Urothelium cell line (cell line): ENCODE measurements at places on chromosomes 4 and X.

GRCh38 chr4:83125738-83126141, 11.2 kb upstream of the PLAC8 start:
- DNase-seq, result no peak

DNA sequence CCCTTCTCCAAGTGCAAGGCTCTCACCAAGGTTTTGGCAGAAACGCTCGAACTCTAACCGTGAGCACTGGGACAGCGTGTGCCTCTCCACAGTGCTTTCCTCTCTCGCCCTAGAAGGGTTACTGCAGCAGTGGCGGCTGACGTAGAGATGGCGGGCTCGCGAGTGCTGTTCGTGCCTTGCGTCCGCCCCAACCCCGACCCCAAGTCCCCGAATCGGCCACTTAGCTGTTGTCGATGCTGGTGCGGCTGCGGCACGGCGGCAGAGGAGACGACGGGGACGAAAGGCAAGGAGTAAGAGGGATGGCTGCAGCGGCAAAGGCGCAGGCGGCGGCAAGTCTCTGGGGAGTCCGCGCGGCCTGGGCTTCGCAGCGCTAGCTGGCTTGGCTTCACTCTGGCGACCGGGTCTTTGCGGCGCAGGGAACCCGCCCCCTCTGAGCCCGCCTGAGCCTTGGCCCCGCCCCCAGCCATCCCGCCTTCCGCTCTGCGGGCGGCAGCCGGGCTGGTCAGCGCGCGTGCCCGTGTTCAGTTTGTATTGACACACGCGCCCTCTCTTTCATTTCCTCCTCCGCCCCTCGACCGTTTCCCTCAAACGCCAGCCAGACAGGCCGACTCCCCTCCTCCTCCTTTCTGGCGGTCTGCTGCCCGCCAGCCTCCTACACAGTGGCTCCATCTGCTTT, at the start of gene SPIN4:
TSS of gene SPIN4 (minus strand) at position 392 of the 676 bp plus-strand sequence. CDS start 513 bp downstream, outside the sequence.
- DNase-seq, result peak; percentile 86

DNA sequence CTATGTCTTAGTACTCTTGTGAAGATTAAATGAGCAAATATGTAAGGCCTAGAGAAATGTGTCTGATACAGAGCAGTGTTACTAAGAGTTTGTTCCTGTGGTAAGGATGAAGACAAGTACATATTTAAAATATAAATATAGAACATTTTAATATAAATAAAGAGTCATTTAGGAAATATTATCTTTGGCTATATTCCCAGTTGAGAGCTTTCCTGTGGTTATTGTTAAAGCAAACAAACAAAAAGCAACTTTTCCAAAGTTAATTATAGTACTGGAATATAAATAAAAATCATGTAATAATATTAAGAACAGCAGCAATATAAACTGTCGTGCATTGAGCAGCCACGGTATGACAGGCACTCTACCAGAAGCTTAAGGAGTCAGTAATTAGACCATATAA, 472.5 kb downstream of the INPP4B start:
- DNase-seq, result no peak

DNA sequence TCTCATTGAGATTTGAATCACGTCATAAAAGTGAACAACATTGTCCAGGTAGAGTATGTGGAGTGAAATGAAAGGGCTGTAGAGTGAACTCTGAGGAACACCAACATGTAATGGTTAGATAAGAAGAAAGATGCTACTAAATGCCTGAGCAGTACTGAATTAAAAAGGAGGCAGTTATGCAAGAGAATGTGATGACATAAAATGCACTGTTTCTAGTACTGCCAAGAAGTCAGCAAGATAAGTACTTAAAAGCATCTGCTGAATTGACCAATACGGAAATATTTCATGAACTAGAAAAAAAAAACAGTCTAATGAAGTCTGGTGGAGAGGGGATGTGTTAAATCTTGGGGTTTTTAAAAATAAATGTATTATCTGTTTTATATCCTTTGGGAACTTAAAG, 583.8 kb upstream of the GALNT7 start:
- DNase-seq, result no peak

GRCh38 chr4:158769175-158769921, 522 bp downstream of the FNIP2 start:
- DNase-seq, result peak; percentile 41

- DNase-seq, result peak; percentile 11
These were observed 39.7 kb downstream of the VEGFC start for GRCh38 chr4:176753049-176753448.

GRCh38 chr4:55347610-55348228, 1.7 kb downstream of the SRD5A3 start:
- no peak for DNase-seq

DNA sequence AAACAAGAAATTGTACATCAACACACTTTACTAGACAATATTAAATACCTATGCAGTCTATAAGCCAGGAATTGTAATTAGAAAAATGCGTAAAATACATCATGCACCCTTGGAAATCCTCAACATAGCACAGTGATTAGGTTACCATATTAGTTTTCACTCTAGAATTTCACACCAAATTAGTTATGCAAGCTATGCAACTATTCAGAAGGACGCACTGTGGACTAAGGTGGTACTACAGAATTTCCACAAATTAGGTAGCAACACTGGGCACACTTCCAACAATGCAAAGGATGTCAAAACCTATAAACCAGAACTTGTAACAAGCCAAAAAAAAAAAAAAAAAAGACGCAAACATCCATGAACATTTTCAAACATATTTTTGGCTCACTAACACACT, 71.1 kb upstream of the ZCCHC13 start:
- peak; percentile 6 for DNase-seq

DNA sequence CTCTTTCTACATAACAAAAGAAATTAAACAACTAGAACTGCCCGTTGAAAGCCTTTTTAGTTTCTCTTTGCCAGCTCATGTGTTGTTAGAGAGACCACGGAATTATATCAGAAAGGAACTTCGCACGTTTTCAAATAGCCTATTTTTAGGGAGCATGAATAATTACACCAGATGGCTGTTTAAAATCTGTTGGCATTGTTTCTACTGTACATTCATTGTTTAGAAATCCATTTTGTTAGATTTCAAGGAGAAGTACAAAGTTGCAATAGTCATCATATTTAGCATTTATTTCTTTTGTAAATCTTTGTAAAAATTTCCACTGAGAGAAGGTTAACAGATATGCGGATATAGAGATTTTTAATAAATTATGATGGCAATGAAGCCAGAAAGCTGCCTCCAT, 403.0 kb upstream of the HS3ST1 start:
- DNase-seq, result no peak

DNA sequence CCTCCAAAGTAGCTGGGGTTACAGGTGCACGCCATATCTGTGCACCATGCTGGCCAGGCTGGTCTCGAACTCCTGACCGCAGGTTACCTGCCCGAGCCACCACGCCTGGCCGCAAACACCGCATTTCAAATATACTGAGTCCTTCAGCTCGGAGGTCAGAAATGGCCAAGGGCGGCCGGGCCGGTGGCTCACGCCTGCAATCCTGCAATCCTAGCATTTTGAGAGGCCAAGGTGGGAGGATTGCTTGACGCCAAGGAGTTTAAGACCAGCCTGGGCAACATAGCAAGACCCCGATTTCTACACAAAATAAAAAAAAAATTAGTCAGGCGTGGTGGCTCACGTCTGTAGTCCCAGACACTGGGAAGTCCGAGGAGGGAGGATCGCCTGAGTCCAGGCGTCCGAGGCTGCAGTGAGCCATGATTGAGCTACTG, 71.9 kb upstream of the PPP2R3B start:
- no peak for DNase-seq

DNA sequence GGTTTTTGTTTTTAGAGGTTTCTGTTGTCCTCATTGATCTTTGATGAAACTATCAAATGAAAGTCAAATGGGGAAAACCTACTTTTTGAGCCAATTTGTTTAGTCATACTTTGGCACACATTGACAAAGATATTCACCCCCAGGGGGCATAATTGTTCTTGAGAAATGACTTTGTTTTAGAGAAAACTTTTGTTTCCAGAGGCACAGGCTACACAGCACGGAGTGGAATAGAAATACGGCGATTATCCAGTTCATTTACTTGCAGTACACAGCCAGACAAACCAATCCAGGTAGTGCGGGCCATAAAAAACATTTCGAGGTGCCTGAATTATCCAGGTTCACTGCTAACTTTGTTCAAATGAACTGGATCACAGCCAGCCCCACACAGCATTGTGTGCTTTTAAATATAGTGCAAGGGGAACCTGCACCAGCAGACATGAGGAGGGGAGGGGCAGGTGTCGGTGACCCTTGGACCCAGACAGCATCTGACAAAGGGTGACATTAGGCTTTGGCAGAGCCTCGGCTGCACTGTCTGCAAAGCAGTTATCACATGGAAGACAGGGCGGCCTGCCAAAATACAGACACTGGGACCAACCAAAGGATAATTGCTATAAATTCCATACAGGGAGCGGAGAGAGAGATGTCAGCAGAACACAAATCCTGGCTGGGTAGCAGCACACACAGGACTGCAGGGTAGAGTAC, 179.6 kb upstream of the NOCT start:
- no peak for DNase-seq

- no peak for DNase-seq
These were observed 455.7 kb downstream of the GABRG1 start for GRCh38 chr4:45668128-45668527.

GRCh38 chr4:80462621-80463091, 127.1 kb downstream of the CFAP299 start:
- DNase-seq, result no peak

GRCh38 chr4:38004062-38004461, 43.9 kb downstream of the PTTG2 start:
- DNase-seq, result no peak

DNA sequence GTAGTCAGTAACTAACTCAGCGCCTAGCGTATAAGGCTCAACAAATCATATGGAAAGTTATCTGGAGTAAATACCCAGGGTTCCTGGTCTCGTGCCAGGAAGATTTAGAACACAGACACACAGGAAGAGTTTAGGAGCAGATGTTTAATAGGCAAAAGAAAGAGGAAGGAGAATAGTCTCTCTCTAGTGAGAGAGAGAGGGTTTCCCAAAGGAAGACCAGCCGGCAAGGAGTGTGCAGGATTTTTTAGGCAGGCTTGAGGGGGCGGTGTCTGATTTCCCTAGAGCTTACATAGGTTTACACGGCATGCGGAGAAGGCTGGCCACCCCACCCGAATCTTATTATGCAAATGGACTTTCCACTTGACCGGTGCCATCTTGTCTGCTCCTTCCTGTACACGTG, 284.0 kb upstream of the FRG1 start:
- DNase-seq, result no peak

- DNase-seq, result no peak
These were observed 631.9 kb downstream of the ADGRL3 start for GRCh38 chr4:61831987-61832386.

- DNase-seq, result no peak
These were observed 242.4 kb downstream of the FRAS1 start for GRCh38 chr4:78299565-78299972.

DNA sequence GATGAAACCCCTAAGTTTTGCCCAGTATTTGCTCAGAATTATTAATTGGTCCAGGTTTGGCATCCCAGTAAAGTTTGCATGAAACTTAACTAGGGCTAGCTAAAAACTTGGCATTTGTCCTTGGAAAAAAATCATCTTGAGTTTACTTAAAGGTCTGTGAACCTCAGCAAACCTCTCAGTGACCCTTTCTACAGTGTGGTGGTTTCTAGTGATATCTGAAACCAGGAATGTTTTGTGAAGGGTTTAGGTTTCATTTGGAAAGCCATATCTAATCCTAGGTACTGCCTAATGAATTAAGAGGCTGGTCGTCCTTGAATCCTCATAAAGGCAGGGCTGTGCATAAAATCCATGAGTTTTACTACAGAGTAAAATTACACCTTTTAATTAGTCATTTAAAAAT, 218.5 kb upstream of the ANKRD50 start:
- DNase-seq, result no peak

GRCh38 chr4:62360156-62360545, 1160.0 kb downstream of the ADGRL3 start:
- DNase-seq, result no peak

- DNase-seq, result peak; percentile 46
These were observed 855 bp downstream of the GPRASP2 start for GRCh38 chrX:102712981-102713625.
